ENCODE measurements at places on chromosomes 1 and 21.

DNA sequence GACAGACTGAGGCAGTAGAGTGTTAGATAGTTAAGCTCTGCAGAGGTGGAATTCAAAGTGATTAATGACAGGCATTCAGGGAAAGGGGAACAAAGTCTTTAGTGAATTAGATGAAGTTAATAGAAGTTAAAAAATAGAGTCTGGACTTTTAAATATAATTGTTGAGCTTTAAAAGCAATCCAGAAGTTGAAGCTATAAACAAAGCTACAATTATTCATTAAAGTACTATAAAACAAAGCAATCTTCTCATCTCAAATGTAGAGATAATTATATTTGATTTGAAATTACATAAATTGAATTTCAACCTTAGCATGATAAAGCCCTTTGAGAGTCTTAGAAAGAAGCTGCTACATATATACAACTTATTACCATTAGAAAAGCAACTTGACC lies 710.6 kb downstream of the MRPL39 start:
- no peak for DNase-seq

DNA sequence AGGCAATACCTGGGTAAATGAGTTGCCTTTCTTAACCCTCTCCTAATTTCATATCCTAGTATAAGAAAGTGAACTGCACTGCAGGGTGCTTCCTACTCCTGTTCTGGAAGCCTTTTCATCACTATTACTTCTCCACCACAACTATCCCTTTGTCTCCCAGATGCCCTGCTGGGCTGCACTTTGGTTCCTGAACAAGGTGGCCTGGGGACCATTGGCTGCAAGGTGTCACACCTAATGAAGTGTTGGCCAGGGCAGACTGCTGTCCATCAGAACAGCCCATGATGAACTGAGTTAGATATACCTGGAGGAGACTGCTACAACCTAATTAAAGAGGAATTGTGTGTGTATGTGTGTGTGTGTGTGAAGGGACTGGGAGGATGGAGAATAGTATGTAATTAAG lies 1.9 kb upstream of the KLHDC8A start:
- DNase-seq, result no peak

- no peak for DNase-seq
These were observed 86.4 kb downstream of the MIS18A start for GRCh38 chr21:32192291-32193097.

DNA sequence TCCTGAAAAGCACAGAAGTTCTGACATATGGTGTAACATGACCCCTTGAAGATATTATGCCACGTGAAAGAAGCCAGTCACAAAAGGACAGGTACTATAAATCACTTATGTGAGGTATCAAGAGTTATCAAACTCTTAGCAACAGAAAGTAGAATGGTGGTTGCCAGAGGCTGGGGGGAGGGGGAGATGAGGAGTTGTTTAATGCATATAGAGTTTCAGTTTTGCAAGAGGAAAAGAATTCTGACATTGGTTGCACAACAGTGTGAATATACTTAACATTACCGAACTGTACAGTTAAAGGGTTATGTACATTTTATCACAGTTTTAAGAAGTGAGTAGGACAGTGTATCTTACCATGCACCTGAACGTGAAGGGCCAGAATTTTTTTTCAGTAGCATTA lies 80.0 kb downstream of the USP25 start:
- DNase-seq, result no peak

- DNase-seq, result no peak
These were observed 38.3 kb downstream of the IL6R start for GRCh38 chr1:154443274-154444013.

GRCh38 chr1:220680085-220680687 lies 10.0 kb upstream of the C1orf115 start:
- DNase-seq, result no peak
